ENCODE measurements at places on chromosomes 6 and 20.
A peak's percentile ranks its signal among the peaks of the same experiment; 100 is the strongest.

GRCh38 chr6:14035071-14035847, 82.3 kb upstream of the CD83 start:
- no peak for DNase-seq

GRCh38 chr6:127118298-127119101, at the start of gene RSPO3:
Gene RSPO3 (plus strand): TSS chr6:127118671. CDS start chr6:127119193, 522 bp downstream.
- DNase-seq, result no peak

DNA sequence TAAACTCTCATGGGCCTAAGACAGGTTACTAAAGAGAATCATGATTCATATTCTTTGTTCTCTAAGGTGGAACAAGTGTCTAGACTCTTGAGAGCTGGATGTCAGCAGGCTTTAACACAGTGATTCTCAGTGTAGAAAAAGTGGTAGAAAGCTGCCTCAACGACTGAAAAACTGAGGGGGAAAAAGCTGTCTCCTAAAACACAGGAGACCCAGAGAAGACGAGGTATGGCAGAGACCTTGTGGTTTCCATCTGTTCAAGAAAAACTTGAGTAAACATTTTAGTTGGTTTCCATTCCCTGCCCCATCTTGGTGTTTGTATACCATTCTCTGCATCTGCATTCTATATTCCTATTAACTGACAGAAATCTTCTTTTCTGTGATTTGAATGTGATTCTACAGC, 57.6 kb upstream of the MAP3K7 start:
- DNase-seq, result no peak

DNA sequence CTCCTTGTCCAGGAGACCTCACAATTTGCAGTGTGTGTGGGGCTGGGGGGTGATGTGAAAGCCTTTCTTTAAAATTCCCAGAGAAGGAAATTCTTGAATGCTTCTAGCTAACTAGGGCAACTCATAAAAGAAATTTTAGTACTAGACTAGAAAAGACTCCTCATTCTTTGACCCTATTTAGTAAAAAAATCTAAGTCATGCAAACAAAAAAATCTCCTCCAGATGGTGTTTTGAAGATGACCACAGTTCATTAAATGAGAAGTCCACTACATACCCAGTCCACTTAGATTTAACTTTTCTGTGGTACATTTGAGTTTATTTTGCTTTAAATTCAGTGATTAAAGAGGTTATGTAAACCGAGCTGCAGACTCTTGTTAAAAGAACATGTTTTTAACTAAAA, 67.5 kb downstream of the NDUFAF5 start:
- DNase-seq, result no peak

- DNase-seq, result no peak
Observed at GRCh38 chr6:157079771-157080170, 243.5 kb downstream of the TMEM242 start.

- DNase-seq, result no peak
Observed at GRCh38 chr6:55405474-55406235, 78.4 kb downstream of the GFRAL start.

DNA sequence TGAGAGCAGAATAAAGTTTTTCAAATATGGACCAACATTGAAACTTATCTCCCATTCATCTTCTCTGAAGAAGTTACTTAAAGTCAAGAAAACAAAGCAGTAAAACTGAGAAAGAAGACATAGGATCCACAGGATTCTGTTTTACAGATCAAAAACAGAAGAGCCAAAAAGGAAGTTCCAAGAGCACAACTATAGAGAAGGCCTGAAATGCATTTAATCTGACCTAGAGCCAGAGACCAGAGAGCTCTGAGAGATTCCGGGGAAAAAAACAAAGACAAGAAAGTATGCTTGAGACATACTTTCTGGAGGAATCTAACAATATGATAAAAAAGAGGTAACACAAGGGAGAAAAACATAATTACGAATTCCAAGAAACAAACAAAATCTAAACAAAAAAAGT, 26.1 kb downstream of the SRPK1 start:
- no peak for DNase-seq

- DNase-seq, result no peak
Observed at GRCh38 chr20:64033981-64034493, 1.9 kb upstream of the C20orf204 start.

DNA sequence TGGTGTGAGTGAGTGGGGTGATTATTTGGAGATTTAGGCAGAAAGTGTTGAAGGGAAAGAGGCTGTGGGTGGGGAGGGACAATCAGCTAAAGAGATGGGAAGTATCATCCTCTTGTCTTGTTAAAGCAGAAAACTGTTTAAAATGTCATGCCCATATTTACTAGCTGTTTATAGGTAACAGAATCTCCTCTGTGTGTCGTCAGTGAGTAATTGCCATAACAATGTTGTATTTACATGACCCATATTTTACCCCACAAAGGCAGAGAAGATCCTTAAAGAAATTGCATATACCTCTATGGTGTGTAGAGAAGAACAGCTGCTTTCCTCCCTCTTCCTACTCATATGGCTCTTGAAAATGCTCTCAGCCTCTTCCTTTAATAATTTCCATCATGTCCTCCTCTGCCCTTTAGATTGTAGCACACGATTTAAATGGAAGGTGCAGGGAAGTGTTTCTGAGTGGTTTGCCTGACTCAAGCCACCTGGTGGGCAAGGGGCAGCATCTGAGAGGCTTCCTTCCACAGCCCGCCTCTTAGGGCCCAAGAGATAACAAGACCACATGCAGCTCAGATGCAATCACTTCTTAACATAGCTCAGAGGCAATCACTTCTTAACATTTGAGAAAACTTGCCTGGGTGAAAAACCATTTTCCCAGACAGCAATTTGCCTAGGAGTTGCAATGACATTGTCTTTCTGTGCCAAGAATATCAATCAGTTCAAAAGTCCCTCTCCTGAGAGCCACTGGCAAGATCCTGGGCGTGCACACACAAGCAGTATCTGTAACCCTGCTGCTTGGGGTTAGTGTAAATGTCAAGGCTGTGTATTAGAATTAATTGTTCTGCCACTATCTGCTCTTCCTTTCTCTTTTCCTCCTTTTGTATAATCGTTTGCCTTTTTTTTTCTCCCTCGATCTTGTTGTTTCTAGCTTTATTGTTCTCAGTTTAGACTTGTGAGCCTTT, 44.1 kb upstream of the EDN1 start:
- no peak for DNase-seq

GRCh38 chr6:157732007-157732406, 91.0 kb upstream of the SNX9 start:
- no peak for DNase-seq

DNA sequence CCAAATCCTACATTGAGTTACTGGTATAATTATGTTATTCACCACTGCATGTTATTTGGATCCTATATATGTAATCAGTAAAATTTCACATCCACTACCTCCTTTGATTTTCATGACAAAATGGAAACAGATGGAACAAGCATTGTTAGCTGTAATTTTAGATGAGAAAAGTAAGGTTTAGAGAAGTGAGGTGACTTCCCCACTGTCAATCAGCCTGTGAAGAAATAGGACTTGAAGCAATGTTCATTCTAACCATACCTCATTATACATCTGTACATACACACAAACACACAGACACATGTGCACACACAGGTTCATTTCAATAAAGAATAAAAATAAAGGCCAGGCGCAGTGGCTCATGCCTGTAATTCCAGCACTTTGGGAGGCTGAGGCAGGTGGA, 23.7 kb upstream of the QKI start:
- DNase-seq, result no peak

GRCh38 chr6:1382883-1383728, 6.3 kb upstream of the FOXF2 start:
- DNase-seq, result no peak

- DNase-seq, result no peak
Observed at GRCh38 chr6:157864185-157864761, 41.2 kb downstream of the SNX9 start.

DNA sequence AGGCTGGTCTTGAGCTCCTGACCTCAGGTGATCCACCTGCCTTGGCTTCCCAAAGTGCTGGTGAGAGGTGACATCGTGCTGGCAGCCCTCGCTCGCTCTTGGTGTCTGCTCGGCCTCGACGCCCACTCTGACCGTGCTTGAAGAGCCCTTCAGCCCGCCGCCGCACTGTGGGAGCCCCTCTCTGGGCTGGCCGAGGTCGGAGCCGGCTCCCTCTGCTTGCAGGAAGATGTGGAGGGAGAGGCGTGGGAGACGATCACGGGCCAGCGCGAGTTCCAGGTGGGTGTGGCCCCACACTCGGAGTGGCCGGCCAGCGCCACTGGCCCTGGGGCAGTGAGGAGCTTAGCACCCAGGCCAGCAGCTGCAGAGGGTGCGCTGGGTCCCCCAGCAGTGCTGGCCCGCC, 48.1 kb downstream of the ZBTB9 start:
- DNase-seq, result no peak

- no peak for DNase-seq
Observed at GRCh38 chr20:8060977-8061376, 41.4 kb upstream of the TMX4 start.

DNA sequence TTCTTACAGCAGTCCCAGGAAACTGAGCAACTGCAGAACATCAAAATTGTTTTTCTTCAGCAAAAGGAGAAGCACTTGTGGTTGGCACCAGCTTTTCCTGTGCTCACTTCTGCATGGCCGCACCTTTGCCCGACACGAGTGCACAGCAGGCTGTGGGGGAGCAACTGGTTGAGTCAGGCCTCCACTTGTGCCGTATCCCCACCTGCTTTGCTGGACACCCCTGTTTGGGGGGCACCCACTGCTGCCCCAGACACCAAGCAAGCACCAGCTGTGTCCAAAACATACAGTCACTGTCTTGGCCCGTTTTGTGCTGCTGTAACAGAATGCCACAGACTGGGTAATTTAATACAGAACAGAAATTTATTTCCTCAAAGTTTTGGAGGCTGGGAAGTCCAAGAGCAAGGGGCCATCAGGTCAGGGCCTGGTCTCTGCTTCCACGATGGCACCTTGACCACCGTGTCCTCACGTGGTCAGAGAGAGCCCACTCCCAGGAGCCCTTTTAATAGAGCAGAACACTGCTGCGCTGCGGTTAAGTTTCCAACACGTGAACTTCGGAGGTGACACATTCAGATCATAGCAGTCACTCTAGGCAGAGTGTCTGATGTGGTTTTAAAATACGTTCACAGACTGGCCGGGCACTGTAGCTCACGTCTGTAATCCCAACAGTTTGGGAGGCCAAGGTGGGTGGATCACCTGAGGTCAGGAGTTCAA, 8.7 kb upstream of the GMEB2 start:
- peak; percentile 74 for DNase-seq

DNA sequence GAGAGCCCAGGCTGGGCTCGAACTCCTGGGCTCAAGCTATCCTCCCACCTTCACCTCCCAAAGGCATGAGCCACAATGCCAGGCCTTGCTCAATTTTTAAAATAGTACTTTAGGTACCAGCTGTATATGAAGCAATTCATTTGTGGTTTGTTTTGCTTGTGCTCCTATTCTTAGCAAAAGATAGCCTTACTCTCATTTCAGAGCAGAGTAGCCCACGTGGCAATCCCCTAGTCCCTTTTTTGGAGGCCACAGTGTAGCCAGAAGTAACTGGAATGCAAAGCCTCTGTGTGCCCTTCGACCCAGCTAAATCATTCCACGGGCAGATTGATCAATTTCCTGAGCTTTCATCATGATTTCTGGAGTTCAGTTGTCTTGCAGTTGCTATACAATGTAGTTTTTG, 372.2 kb downstream of the NRN1 start:
- DNase-seq, result no peak

DNA sequence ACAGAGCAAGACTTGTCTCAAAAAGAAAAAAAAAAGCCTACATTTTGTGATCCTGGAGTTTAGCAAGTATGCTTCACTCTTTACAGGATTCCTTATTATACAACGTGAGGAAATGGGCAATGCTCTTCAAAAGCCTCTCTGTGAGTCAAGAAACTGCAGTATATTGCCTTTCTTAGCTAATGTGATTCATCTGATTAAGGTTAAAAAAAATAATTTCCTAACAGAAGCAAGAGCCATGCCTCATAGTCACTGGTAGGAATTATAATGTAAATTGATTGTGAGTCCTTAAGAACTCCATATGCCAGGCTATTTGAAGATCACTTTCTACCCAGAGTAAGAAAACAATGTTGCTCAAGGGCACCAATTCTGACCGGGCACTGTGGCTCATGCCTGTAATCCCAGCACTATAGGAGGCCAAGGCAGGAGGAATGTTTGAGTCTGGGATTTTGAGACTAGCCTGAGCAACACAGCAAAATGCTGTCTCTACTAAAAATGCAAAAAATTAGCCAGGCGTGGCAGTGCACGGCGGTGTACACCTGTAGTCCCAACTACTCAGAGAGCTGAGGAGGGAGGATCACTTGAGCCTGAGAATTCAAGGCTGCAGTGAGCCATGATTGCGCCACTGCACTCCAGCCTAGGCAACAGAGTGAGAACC, 43.3 kb downstream of the SLC26A8 start:
- no peak for DNase-seq

GRCh38 chr6:1594445-1595200, 15.1 kb upstream of the FOXC1 start:
- DNase-seq, result no peak

- DNase-seq, result no peak
Observed at GRCh38 chr6:50264995-50265571, 215.4 kb upstream of the DEFB112 start.

GRCh38 chr6:154768280-154768679, 35.1 kb downstream of the SCAF8 start:
- DNase-seq, result no peak

GRCh38 chr6:105568142-105568541, 165.3 kb upstream of the PREP start:
- no peak for DNase-seq

DNA sequence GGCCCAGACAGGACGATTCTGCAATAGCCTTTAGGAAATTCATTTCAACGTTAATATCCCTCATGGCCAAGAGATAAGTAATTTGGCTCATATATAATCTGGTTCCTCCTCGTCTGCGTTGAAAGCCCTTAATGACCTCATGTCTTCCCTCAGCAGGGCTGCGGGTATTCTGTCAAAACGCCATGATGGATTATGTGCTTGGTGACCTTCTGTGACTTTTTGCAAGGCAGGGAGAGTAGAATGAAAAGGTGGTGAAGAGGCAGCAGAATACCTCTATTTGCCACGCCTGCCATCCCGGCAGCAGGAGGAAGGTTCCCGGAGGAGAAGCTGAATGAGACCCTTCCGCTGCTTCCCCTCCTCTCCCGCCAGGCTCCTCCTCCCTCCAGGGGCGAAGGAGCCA, 41.1 kb upstream of the SPACA1 start:
- DNase-seq, result no peak

DNA sequence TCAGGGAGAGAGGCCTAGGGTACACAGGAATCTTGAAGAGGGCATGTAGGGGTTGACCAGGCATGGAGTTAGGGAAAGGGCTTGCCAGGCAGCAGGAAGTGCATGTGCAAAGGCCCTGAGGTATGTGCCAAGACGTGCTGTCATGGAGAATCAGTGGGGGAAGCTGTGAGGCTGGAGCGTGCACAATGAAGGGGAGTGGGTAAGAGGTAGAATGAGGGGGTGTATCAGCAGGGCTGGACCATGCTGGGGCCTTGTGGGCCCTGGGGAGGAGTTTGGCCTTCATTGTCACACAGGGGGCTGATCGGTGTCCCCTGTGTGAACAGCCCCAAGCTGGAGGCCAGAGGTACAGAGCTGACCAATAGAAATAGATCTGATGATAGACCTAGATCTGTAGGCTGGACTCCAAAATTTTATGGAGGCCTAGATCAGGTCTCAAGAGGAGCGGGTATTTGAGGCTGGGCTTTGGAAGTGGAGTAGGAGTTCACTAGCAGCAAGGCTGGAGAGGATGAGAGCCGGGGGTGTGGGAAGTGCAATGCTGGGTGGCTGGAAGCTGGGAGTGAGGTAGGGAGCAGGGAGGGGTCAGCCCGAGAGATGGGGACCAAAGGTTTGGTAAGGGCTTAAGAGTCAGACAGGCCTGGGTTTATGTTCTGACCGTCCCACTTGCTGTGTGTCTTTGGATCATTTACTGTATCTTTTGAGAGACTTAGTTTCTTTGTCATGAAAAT, 3.0 kb downstream of the SRC start:
- DNase-seq, result no peak

- DNase-seq, result no peak
Observed at GRCh38 chr6:87279196-87279595, 43.2 kb upstream of the SMIM8 start.

All from activated CD4-positive, alpha-beta T cell treated with anti-CD3 and anti-CD28 coated beads, Interleukin-2, amount 50 U/mL, for 24 hours (primary cell).